ENCODE measurements at places on chromosomes 1 and 21.
A peak's percentile ranks its signal among the peaks of the same experiment; 100 is the strongest.

DNA sequence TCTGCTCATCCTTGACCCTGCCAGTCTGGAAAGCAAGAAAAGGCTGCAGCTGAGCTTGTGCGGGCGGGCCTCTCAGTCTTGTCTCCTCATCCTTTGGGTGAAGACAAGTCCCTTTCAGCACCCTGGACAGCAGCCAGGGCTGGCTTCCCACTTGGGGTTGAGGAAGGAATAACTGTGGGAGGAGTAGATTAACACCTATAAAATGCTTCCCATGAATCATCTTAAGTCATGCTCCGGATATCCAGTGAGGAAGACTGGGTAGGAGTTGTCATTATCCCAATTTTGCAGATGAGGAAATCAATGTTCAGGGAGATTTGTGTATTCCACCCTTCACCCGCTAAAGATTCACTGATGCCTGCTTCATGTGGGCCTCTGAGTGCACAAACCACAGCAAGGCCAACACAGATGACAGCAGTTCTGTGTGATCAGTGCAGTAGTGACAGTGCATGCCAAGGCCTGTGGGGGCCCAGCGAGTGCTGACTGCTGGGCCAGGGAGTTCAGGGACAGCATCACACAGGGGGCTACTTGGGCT lies 20.1 kb upstream of the COL16A1 start:
- peak; percentile 71 for DNase-seq

GRCh38 chr1:20355828-20356735 lies 65.4 kb downstream of the VWA5B1 start:
- DNase-seq, result no peak

- no peak for DNase-seq
Observed at GRCh38 chr1:85230305-85230977, 29.0 kb downstream of the C1orf52 start.

GRCh38 chr1:187517546-187517945 lies 688.8 kb downstream of the PLA2G4A start:
- DNase-seq, result no peak

GRCh38 chr1:89200663-89201062 lies 1.9 kb upstream of the GBP4 start:
- no peak for DNase-seq

GRCh38 chr21:23811805-23812204 lies 1795.5 kb downstream of the MRPL39 start:
- no peak for DNase-seq

GRCh38 chr1:243718893-243719292 lies 131.2 kb downstream of the AKT3 start:
- peak; percentile 36 for DNase-seq

DNA sequence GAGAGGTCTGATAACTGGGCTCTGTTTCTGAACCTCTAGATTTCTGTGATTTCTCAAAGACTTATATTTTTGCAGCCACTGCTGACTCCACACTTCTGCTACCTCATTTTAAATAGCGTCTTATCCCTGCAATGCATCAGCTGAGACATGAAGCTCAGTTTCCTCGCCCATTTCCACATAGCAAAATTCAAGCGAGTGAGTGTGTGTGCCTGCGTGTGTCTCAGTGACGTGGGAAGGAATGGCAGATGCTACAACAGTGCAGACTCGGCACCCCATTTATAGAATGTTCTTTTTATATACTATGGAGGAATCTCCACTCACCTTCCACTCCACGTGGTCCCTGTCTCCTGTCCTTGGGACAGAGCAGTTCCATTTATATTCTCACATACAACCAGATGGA lies 35.7 kb downstream of the ZMYND12 start:
- DNase-seq, result no peak

DNA sequence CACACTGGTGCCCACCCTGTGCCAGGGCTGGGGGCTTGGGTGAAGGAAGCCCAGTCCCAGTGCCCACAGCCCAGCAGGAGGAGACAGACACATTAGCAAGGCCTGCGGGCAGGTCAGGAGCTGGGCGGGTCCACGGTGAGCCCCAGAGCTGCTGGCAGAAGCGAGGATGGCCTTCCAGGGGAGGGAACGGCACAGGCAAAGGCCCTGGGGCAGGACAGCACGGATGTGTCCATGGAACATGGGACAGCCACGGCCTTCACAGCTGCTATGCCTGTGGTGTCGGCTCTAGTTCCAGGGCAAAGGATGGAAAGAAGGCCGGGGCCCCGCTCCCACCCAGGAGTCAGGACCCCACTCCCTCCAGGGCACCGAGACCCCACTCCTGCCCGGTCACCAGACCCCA lies 165.0 kb upstream of the ARHGEF16 start:
- no peak for DNase-seq

DNA sequence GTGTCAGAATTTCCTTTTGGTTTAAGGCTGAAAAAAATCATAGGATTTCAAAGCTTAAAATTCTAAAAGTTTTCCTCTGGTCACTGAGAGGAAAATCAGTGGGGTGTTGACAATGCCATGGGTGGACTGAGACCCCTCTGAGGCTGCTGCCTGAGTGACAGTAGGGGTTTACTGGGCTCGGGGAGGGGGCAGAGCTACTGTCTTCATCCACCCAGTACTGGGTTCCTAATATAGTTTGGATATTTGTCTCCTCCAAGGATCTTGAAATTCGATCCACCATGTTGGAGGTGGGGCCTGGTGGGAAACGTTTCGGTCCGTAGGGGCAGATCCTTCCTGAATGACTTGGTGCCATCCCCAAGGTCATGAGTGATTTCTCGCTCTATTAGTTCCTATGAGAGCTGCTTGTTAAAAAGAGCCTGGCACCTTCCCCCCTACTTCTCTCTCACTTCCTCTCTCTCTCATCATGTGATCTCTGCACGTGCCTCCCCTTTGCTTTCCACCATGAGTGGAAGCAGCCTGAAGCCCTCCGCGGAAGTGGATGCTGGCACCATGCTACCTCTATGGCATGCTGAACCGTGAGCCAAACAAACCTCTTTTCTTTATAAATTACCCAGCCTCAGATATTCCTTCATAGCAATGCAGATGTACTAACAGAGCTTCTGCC lies 72.3 kb downstream of the MAP10 start:
- DNase-seq, result no peak

- no peak for DNase-seq
Observed at GRCh38 chr1:85584923-85585322, 4.4 kb downstream of the CCN1 start.

- no peak for DNase-seq
Observed at GRCh38 chr1:12610305-12610935, 7.6 kb downstream of the DHRS3 start.

- DNase-seq, result no peak
Observed at GRCh38 chr1:117336088-117336817, 31.0 kb upstream of the MAN1A2 start.

GRCh38 chr1:158716335-158716734 lies 4.2 kb downstream of the OR6K3 start:
- DNase-seq, result no peak

All from H54 (cell line).